ENCODE measurements at places on chromosomes 2 and 18.

DNA sequence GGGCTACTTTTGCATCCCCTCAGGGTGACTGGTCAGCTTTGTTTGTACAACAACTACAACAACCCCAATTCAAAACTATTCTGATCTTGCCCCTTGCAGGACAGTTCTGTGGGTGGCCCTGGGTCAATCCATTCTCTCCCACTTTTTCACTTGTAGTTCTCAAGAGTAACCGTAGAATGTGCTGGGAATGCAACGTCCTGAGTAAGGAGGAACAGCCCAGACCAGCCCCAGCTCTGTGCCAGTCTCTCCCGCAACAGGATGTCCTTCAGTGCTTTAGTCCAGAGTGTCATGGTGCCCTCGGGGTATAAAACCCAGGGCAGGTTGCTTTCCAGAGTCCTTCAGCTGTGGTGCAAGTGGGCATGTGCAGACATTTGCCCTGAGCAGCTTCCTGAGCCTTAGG lies 22.1 kb upstream of the TEX51 start:
- DNase-seq: no peak

GRCh38 chr2:98809878-98810587 lies 79.1 kb upstream of the MGAT4A start:
- DNase-seq: no peak

DNA sequence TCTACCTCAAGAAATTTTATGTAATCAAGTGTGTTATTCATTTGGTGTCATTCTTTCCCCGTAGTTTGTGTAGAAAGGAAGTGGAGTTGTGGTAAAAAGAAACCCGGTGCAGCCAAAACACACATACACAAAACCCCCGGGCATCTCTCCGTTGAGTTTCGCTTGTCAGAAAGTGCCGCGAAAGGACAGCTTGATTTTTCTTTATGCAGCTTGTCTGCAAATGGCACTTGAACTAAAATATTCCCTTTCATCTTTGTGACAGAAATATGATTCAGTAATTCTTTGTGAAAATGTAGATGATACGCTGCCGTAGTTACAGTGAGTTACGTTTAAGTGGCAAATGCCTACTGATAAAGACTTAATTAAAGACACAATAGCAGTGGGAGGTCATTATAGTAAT lies 268.8 kb upstream of the SPRED2 start:
- no peak for DNase-seq

DNA sequence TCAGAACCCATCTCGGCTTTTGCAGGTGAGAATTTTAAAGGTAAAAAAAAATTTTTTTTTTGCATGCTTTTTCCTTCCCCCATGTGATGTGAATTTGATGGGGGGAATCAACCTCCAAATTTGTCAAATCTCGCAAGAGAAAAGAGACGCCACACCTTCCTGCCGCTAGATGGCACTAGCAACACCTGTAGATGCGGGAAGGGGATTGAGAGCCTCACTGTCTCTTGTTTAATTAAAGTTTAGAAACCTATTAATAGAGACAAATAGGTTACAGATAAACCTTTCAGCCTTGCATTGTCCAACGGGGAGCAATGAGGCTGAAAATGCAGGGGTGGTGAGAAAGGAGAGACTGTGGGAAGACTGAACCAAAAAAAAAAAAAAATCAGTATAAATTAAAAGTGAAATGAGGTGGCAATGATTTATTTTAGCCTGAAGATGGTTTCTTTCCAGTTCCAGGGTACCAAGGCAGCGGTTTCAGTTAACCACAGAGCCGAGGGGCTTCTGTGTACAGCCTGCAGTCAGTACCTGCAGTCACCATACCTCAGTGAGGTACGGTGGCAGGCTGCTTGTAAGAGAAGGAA lies 84.6 kb downstream of the NRP2 start:
- peak; percentile 45 for DNase-seq

GRCh38 chr2:43958397-43959275 lies 37.2 kb downstream of the LRPPRC start:
- no peak for DNase-seq

GRCh38 chr2:184765112-184765895 lies 167.0 kb downstream of the ZNF804A start:
- DNase-seq: no peak

DNA sequence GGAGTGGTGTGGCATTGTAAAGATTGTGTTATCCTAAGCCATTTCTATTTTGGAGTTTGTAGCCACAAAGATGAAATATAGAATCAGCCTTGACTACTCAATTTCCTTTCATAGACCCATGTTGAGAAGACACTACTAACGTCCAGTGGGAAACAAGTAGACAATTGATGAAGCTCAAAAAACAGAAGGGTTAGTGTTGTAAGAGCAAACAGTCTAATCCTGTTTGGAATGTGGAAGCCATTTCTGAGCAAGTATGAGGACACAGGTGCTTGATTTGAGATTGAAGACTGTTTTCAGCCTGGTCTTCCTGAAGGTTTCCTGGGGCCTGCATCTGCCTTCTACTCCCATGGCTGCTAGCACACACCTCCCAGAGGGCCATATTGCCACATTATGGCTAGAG lies 29.1 kb downstream of the B3GNT2 start:
- DNase-seq: no peak

DNA sequence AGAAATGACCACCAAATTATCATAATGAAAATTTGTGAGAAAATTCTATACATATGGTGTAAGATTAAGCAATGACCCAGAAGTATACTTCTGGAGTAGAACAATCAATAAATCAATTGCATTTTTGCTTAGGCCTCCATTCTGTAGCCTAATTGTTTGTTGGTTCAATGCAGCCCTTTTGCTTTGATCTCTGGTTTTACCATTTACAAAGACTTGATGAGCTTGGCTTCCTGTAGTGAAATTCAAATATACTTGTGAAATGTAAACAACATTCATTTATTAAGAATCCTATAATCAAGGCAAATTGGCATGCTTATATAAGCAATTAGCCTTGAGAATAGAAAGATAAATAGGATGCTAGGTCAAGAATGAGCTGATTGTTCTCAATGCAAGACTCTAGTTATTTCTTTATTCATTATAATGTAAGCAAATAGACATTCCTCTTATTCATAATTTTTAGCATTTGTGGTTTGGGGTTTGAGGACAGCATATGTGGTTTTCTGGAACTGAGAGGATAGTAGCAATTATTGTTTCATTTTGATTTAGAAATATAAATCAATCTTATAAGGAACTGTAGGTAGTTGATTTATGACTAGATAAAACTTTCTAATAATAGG lies 9.7 kb downstream of the FMNL2 start:
- no peak for DNase-seq

GRCh38 chr2:218041302-218042168 lies 27.5 kb upstream of the RUFY4 start:
- DNase-seq: no peak

DNA sequence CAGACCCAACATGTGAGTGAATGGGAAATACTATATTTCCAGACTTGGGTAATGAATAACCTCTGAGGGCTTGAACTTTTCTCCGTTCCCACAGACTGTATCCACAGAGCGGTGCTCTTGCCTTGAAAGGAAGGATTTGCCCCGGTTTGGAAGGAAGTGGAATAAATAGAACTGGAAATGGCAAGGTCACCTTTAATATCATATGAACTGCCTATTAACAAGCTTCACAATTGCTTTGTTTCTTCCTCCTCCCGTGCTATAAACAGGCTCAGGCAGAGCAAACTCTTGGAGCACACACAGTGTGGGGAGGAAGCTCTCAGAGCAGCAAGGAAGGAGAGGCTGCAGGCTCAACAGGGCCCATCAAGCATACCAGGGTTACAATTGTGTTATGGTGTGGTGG lies 28.5 kb upstream of the DARS1 start:
- no peak for DNase-seq

- no peak for DNase-seq
Measured at GRCh38 chr2:65377556-65378192, 54.7 kb downstream of the SPRED2 start.

DNA sequence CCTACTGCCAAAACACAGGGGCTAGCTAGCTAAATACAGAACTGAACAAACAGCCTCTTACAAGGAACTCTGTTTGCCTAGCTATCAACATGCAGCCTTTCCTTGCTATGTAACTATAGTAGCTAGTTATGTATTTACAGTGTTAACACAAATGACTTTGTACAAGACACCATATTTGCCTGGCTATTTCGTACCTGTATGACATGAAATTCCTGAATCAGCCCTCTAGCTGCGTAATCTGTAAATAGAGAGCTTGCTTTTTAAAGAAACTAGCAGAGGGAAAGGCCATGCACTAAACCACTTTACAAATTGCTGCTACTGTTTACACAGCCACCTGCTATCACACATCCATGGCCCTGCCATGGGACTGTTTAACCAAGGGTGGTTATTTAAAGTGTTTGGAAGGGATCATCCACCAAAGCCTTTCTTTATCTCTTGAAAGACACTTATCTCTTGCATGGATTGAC lies 248.7 kb downstream of the TFCP2L1 start:
- DNase-seq: no peak

DNA sequence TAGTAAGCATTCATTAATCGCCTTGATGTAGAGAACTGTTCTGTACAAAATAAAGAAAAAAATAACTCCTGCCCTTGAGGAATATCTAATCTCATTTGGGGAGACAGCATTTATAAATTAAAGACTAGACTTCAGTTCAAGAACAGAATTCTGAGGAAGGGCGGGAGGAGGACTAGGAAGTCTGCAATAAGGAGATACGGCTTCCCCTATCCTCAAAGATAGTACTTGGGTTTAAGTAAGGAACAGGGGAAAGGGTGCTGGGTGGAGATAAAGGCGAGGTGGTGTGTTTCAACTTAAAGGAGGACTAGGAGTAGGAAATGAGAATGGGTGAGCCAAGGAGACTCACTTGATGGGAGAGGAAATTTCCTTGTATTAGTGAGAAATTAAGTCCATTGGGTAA lies 121.9 kb upstream of the MSTN start:
- DNase-seq: no peak

- DNase-seq: no peak
Measured at GRCh38 chr2:72576861-72577260, 249.0 kb downstream of the EXOC6B start.

GRCh38 chr2:164808776-164809175 lies 32.8 kb downstream of the COBLL1 start:
- DNase-seq: no peak

DNA sequence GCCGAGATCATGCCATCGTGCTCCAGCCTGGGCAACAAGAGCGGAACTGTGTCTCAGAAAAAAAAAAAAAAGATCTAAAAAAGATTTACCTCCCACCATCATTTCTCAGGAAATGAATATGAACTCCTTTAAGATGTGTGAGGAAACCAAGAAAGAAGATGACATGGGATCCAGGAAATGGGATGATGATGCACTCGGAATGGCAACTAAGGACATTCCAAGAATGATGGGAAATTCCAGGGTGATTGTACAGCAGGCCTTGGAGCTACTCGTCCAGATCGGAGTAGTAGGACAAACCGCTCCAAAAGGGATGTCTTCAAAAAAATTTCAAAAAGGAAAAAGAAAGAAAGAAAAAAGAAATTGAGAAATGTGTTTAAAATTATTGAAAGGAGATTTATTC lies 84.9 kb upstream of the PMAIP1 start:
- DNase-seq: no peak

GRCh38 chr18:65769652-65770051 lies 18.8 kb downstream of the CDH7 start:
- DNase-seq: no peak

GRCh38 chr2:149715005-149715592 lies 127.5 kb upstream of the MMADHC start:
- no peak for DNase-seq

GRCh38 chr2:75194184-75194868 lies 5.0 kb downstream of the TACR1 start:
- DNase-seq: no peak

DNA sequence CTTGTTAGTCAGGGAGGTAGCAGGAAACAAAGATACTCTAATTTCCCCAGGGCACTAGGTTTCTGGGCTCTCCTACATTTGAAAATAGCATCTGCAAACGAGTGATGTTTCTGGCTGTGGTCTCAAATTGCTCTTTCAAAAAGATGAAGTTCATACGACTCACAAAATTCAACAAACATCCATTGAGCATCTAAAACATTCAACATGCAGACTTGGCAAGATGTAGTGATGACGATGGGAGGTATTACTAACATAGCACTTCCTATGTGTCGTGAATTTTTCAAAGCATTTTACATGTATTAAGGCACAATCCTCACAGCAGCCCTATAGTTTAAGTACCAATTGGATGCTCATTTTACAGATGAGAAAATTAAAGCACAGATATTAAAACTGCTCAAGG lies 5.2 kb downstream of the CCBE1 start:
- DNase-seq: no peak

GRCh38 chr18:45320724-45321123 lies 294.6 kb upstream of the SLC14A2 start:
- DNase-seq: no peak

- DNase-seq: no peak
Measured at GRCh38 chr2:221641181-221641871, 69.2 kb upstream of the EPHA4 start.

DNA sequence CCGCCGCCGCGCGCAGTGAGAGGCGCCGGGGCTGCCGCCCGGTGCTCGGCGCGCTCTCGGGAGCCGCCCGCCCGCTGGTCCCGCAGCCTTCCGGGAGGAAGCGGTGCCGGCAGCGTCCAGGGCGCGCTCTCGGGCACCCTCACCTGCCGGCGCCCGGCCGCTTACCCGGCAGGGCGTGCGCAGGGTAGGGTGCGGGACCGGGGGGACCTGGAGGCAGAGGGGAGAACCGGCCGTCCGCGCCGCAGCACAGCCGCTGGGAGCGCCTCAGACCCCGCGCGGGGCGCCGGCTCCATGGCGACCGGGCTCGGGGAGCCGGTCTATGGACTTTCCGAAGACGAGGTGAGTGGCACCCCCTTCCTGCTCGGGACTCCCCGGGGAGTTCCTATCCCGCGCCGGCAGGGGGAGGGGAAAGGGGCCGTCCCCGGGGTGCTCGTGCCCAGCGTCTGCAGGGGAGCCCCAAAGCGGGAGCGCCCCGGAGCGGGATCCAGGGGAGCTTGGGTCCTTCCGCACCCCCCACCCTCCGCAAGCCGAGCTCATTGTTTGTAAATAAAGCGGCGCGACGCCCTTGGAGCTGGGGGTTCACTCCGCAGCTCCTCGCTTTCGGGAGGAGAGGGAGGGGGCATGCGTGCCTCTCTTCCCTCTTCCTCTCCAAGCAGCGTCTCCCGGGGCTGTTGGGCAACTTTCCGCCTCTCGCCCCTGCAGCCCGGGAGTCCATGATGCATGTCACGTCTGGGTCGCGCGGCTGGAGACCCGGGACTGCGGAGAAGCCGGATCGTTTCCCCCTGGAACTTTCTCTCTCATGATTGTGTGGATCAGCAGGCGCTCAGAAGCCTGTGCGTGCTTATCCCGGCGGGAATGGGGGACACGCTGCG lies 580 bp downstream of the NEDD4L start:
- peak; percentile 20 for DNase-seq

Data from stimulated activated CD4-positive, alpha-beta T cell treated with anti-CD3 and anti-CD28 coated beads, Interleukin-4, amount 100 ng/mL, for 48 hours (primary cell).